ENCODE measurements at places on chromosomes 3 and 15. TPM values are rescaled to one million over a fixed set of nuclear protein-coding genes. Genes with fewer than 3 reads are reported as not detected.
A peak's percentile ranks its signal among the peaks of the same experiment; 100 is the strongest.

The MFGE8 gene
- 164 TPM for polyA plus RNA-seq

DNA sequence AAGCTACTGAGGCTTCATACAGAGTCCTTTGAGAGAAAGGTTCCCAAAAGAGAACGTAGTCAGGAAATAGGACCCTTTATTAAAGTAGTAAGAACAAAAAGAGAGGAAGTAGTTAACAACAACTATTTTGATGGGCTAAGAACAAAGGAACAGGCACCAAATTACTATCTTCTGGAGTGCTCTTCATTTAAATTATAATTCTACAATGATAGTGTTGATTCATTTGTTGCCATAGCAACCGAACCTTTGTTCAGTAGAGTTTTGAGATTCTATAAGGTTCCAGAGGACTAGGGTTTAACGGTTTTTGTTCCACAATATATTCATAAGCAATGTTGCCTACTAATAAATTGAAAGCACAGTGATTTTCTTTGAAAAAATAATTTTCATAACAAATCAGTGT is 78.8 kb downstream of the CMSS1 start:
- no peak for DNase-seq

GRCh38 chr15:47801522-47801921 is 84.2 kb downstream of the SEMA6D start:
- DNase-seq = no peak

DNA sequence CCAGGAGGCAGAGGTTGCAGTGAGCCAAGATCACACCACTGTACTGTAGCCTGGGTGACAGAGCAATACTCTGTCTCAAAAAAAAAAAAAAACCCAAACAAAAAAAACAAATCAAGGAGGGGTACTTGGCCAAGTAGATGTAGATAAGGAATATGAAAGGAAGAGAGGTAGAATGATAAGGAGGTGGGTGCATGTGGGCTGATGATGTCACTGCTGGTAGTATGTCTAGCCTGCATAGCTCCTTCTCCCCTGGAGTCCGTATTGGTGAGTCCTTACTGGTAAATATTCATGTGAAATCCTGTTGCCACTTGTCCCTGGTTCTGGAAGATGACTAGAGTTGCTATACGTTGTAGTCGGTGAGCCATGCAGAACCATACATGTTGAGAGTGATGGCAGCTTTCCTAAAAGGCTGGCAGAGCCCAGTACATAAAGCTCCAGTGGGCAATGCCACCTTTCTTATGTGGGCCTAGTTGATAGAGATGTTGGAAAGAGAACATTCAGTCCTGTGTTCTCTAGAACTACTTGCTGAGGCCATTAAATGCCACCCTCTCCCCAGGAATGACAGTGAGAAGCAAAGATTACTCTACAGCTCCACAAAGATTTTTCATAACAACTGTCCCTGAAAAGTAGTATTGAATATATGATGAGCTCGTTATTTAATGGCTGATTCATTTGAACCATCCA is 11.0 kb downstream of the KAT2B start:
- no peak for DNase-seq

DNA sequence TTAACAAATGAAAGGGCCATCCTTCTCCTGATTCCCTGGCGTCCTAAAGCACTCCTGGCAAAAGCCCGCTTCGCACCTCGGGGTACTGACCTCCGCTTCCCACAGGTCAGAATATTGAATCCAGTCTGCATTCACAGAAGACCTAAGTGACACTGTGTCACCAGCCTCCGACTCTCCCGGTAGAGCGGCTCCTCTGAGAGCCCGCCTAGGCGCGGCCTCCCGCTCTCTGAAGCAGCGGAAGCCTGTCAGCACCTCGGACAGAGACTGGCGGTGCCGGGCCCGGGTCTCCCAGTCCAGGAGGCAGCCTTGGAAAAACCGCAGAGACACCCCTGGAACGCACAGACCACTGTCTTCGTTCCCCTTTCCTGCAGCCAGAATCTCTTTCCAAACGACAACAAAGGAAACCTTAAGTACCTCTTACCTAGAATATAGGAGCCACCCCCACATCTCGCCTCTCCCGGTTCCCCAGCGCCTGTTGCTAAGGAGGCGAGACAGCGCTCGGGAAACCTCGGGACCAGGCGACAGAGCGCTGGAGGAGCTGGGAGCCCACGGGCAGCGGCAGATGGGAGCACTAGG is 1.2 kb downstream of the GABRB3 start:
- peak; percentile 14 for DNase-seq

GRCh38 chr3:127986803-127987202 is 65.4 kb upstream of the SEC61A1 start:
- DNase-seq = no peak

DNA sequence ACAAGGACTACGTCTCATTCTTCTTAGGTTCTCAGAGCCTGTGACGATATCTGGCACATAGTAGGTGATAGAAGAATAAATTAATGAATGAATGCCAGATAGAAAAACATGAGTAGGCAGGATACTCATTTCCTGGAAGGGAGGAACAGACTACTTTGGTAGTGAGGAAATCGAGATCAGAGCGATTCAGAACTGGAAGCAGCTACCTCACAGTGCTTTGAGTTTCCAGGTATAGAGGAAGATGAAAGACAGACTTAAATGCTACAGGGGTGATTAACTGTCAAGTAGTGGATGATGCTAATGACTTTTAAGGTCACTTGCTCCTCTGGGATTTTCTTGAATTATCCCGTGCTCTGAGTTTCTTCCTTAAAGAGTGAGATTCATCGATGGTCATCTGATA is 951.5 kb upstream of the CFAP20DC start:
- DNase-seq = no peak

GRCh38 chr15:75648156-75649000 is 666 bp downstream of the SNX33 start:
- DNase-seq = no peak

GRCh38 chr15:31457161-31457560 is 130.5 kb downstream of the KLF13 start:
- DNase-seq = no peak

DNA sequence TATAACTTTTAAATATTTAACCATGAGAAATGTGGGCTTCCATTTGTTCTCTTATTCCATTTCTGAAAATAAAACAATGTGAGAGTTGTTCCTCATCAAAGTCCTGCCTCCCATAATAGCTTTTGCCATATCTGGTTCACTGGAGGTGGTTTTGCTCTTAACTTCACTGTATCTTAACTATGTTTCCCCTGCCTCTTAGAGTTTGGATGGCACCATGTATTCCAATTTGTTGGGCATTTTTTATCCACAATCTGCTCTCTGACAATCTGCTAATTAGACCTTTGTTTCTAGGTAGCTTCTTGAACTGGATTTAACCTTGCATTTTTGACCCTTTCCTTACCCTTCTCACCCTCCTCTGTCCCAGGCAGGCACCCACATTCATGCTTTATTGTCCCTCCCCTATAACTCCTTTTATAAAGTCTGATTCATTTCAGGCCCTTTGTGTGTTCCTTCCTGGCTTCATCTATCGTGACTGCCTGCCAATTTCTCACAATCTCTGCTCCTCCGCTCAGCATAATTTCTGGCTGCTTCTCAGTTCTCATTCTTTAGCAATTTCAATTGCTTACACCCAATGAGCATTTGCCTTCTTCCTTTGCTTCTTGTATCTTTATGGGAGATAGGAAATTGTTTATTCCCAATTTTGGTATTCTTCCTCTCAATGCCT is 144.2 kb upstream of the ARHGEF26 start:
- peak; percentile 83 for DNase-seq

DNA sequence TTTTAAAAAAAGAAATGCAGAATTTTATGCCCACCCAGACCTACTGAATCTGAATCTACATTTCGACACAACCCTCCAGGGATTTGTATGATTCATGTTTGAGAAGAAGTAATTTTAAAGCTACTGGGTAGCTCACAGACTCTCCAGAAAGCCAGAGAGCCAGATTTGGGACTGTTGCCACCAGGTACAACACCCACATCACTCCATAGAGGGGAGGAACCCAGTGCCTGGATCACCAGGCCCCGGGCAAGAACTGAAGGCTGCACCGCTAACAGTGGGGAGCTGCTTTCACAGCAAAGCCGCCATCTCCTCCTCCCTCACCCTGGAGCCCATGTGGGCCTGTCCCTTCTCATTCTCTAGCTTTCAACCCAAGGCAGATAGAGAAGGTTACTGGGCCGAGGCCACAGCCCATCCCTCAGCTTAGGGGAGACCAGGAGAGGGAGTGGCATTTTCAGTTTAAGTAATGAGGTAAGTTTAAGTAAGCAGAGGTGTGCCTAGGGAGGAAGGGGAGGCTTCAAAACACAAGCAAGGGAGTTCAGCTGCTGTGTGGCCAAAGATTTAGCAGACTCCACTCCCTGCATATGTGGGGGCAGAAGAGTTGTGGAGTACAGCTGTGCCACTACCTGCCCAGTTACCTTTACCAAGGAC is 109.8 kb downstream of the IL12A start:
- no peak for DNase-seq

GRCh38 chr3:122742234-122742633 is 51.4 kb downstream of the HSPBAP1 start:
- no peak for DNase-seq

All from forelimb muscle (tissue), 1 donor.